ENCODE measurements at places on chromosomes 5 and 9.

DNA sequence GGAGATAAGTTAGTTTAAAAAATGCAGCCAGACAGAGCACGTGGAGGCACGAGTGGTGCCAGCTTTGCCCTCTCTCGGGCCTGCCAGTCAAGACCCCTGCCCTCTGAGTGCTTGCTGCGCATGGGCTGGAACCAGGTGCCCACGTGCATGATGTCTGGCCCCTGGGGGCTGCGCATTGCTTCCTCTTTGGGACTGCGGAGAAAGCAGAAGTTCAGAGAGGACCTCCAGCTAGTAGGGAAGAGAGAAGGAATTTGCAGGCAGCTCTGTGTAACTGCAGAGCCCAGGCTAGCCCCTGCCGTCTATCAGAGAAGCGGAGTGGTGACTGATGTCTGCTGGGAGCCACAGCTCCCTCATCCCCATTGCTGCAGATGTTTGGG lies 9.7 kb upstream of the RNU6ATAC start:
- no peak for DNase-seq

DNA sequence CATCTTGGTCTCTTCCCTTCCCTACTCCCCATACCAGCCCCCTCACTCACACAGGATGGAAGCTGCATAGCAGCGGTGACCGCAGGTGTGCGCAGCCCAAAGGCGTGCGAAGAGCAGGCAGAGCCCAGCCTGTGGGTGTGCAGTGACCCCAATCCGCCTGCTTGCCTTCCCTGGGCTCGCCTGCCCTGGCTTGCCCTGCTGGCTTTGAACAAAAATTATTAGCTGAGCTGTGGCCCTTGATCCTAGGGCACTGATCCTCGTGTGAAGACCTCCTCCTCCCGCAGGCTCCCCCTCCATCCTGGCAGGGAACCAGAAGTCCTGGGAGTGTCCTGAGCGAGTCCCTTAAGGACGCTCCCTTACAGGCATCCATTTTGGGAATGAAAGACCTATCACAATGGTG lies 31.9 kb downstream of the MORN5 start:
- peak; percentile 52 for DNase-seq

- peak; percentile 65 for DNase-seq
Observed at GRCh38 chr5:151870820-151871219, 53.8 kb downstream of the GLRA1 start.

- no peak for DNase-seq
Observed at GRCh38 chr9:4822057-4822456, 29.3 kb downstream of the RCL1 start.

- DNase-seq = no peak
Observed at GRCh38 chr9:136292026-136292538, 11.8 kb downstream of the CCDC187 start.

DNA sequence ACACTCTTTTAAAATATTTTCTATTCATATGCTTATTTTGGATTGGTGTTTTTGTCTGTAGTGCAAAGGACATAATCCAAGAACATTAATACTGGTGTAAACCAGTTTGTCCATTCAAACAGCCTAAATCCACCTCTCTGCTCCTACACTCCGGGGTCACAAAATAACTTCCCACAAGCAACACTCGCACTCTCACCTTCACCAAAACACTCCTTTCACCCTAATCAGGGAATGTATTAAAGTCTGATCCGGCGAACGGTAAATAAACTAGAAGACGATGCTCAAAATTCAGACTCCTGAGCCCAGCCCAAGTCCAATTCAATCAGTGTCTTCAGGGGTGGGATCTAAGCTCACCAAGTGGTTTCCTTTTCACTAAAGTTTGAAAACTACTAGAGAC lies 649 bp downstream of the AP3B1 start:
- DNase-seq = peak; percentile 4

- DNase-seq = no peak
Observed at GRCh38 chr9:97704345-97704677, 7.2 kb upstream of the XPA start.

DNA sequence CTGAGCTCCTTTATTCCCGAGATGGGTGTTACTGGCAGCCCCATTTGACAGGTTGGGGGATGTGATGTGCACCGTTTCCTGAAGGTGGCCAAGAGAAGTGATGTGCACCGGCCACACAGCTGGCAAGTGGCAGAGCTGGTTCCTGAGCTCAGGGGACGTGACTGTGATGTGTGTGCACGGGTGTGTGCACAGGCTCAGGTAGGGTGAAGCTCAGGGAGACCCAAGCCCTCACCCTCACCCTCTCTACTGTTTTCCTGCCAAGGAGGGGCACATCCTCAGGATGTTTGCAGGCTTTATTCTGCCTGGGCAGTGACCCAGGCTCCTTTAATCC lies 56.6 kb downstream of the WWC1 start:
- no peak for DNase-seq

DNA sequence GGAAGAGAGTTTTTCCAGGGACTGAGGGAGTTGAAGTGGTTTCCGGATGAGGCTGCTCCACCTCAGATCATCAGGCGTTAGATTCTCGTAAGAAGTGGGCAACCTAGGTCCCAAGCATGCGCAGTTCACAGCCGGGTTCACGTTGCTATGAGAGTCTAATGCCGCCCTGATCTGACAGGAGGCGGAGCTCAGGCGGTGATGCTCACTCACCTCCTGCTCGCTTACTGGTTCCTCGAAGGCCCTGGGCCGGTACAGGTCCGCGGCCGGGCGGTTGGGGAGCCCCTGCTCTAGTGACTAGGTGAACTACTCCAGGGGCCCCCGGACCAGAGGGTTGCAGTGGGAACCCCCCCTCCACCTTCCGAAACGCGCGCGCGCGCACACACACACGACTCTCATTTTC lies 997 bp upstream of the RNF130 start:
- no peak for DNase-seq

- no peak for DNase-seq
Observed at GRCh38 chr9:111176511-111176910, 138.2 kb upstream of the LPAR1 start.

DNA sequence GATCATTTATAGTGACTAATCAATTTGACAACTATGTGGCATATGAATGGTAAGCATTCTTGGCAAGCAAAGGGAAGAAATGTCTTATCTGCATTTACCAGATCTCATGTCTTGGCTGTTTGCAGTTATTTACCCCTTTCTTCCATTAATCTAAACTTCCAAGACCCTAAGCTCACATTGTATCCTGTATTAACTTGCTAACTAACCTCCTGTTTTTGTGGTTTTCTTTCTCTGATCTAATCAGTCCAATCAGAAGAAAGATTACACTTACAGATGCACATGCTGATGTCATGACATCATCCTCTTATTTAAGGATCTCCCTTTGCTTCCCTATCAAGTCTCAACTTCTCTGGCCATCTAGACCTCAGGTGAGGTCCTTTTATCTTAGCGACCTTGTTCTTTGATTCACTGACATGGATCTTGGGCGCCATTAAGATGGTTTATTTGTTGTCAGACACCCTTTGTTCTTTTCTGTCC lies 95.5 kb downstream of the F2RL2 start:
- peak; percentile 42 for DNase-seq

DNA sequence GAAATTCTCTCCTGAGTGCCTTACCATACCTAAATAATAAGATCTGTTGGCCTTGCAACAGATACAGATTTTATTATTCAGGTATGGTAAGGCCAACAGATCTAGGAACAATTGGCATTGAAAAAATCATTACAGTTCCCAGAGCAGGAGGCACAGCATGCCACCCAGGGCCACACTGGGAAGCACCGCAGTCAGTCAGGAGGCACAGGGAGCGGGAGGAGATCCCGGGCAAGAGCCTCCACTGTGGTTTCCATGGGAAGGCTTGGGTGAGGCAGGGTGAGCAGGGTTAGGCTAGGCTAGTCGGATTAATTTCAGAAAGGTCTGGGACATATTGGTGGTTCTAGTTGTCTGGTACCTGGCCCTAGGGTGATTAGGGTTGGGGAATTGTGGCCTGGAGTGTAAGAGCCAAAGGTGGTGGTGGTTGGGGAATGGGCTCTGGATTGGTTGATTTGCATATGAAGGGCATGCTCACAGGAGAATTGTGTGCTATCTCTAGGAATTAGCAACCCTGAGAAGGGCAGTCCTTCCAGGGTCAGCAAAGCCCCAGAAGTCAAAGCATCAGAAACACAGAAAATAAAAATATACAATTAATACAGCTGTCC lies 111.4 kb downstream of the PDE8B start:
- DNase-seq = no peak

DNA sequence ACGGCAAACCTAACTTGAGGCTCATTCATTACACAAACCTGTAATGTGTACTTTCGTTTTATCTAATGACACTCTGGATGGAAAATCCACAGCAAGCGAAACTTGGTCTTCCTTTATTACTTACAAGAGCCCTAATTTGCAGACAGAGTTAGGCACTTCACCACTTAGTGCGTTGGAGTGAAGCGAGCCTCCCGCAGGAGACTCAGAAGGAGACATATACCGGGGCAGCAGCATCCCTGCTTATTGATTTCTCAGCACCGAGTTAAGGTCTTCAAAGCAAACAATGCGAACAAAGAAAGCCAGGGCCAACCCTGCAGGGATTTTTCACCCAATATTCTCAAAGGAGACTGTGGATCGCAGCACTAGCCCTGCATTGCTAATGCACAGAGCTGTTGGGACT lies 28.6 kb downstream of the LSM11 start:
- DNase-seq = no peak

DNA sequence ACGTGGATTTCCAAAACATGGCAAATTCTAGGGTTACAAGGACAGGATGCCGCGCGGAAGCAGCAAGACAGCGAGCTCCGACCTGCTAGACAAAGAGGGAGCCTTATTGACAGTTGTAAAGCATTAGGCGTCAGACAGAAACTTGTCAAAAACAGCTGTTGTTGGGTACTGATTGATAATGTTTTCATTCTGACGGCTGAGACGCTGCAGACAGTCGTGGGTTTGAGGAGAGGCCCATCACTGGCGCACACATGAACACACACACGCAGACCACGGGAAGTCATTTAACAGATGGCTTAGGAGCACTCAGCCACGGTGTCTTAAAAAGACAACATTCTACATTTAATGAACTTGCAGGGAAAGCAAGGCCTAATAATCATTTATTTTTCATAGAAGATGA lies 324.0 kb downstream of the NDUFS4 start:
- DNase-seq = no peak

GRCh38 chr5:103109277-103109676 lies 10.7 kb downstream of the GIN1 start:
- no peak for DNase-seq

DNA sequence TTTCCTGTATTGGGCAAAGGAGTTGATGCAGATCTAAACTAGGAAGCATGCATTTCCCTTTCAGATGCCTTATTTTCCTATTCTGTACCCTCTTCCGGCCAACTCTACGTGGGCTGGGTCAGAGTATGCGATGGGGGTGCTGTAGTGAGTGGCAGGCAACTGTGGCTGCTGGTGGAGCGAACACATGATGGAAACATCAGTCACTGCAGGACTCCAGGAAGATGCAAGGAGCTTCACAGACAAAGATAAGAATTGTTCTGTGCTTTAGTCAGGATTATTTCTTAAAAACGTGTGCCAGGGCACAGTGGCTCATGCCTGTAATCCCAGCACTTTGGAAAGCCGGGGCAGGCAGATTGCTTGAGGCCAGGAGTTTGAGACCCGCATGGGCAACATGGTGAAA lies 75.1 kb downstream of the PSAT1 start:
- DNase-seq = no peak

DNA sequence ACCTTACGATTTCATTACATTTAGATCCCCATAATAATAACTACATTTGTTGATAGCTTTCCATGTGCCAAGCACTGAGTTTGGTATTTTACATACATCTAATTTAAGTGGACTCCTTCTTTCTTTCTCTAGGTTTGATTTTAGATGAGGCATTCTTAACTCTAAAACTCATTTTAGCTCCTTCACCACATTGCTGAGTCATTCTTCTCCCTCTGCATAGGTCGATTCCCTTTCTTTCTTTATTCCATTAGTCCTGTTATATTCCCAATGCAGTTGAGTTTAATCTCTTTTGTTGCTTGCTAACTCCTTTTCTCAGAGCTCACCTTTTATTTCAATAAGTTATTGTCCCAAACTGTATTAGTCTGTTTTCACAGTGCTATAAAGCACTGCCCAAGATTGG lies 329.8 kb downstream of the TAF11L14 start:
- no peak for DNase-seq

DNA sequence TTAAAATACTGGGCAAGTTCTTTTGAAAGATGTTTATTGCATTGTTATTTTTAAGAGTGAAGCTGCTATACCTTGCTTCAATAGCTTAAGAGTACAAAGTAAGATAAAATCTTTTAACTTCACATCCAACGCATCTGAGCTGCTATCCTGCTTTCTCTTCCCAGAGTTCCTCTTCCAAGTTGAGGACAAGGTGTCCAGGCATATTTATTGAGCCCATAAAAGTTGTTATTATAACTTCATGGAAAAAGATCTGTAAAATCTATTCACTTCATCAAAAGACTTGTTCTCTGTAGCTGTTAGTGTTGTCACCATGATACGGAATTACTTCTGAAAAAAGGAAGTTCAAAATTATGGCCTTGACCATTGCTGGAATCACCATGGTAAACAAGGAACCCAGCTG lies 306.2 kb upstream of the ELAVL2 start:
- no peak for DNase-seq

- no peak for DNase-seq
Observed at GRCh38 chr5:9544056-9544455, 1.8 kb downstream of the SEMA5A start.

- no peak for DNase-seq
Observed at GRCh38 chr5:59528202-59528862, 365.2 kb downstream of the PDE4D start.

DNA sequence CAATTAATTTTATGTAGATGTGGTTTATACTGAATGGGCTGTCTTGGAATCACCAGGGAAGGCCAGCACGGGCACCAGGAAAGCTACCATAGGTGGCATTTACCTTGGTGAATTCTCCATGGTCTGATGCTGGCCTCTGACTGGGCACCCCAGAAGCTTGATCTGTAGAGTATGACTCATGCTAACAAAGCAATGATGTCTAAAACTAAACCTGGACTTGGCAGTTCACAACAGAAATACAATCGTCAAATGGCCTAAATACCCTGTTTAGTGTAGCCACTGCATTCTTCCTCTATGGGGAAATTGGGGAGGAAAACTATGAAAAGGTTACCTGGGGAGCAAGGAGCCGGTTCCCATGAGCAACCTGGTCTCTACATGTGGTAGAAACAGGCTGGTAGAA lies 98.0 kb downstream of the ATPSCKMT start:
- DNase-seq = peak; percentile 4

DNA sequence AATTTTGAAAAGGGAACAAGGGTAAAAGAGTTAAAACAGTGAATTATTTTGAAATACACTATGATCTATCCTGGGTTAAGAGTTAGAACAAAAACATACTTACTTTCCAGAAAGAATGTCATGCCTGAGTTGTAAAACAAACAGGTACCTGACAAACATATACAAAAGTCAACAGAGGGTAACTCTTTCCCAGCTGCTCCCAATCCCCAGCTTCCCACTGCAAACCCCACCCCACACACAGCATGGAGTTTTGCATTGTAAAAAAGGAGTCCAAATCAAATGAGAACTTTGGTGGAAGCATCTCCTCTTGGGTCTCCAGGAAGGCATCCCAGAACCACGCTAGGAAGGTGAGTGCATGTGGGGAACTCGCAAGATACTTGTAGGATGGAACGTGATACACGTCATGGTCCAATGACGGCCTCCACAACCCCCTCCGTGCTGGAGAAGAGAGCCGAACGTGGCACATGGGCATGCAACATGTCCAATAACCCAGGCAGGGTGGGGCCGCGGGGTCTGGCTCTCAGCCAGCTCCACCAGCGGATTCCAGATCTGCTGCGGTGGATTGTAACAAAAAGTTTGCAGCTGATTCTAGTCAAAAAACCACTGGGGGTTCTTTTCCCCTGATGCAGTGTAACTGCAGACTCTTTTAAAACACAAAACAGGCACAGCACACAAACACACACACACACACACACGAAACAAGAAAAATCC lies 55.8 kb downstream of the EPB41L4B start:
- peak; percentile 40 for DNase-seq
